CD8-positive, alpha-beta memory T cell (primary cell): ENCODE measurements at places on chromosomes 12 and 14.

- DNase-seq: no peak
Observed at GRCh38 chr12:108704527-108704926, 26.8 kb downstream of the CORO1C start.

GRCh38 chr14:60686865-60687264 is 37.3 kb downstream of the SIX4 start:
- no peak for DNase-seq

DNA sequence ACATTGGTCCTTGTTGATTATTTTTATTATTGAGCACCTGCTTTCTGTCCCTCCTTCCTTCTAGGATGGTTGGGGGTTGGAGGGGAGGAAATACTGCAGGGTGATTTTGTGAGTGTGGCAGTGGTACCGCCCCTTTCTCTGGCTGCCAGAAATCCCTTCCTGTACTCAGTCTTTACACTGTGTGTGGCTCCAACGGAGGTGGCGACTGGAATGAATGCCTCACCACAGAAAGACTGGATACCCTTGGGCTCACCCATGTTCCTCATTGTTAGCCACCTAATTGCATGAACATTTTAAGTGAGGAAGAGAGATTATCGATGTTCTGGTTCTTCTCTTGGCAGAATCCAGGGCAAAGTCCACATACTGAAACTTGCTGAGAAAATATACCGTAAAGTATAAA is 272.0 kb upstream of the E2F7 start:
- no peak for DNase-seq

DNA sequence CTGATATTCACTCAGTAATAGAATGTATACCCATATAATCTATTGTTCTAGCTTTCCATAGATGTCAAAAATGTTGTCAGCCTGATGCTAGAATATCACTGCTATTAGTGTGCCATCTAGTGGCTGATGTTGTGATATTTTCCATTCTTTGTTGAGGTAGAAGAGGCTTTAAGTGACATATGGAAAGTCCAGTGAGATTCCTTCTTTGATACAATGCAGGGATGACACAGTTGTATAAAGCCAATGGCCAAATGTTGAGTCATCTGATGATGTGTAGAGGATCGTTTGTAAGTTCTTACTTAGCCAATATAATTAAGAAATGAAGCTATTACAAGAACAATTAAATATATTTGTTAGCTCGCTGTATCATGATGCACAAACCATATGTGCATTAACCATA is 58.1 kb upstream of the PCED1B start:
- peak; percentile 30 for DNase-seq

DNA sequence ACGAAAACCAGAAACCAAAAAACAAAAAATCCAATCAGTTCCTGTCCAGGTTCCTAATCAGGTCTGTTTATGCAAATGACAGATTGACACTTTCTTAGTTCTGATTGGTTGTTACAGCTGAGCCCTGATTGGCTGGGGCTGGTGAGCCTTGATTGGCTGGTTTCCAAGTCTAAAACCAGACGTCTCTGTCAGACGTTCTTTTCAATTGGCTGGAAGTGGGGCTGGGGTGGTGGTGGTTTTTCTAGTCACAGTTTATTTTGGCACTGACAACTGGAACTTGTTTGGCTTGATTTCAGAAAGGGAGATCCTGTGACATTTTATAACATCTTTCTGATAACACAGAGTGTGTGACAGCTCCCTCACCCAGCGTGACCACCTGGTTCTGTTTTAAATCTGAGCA is 36.1 kb upstream of the PRICKLE1 start:
- DNase-seq: no peak

DNA sequence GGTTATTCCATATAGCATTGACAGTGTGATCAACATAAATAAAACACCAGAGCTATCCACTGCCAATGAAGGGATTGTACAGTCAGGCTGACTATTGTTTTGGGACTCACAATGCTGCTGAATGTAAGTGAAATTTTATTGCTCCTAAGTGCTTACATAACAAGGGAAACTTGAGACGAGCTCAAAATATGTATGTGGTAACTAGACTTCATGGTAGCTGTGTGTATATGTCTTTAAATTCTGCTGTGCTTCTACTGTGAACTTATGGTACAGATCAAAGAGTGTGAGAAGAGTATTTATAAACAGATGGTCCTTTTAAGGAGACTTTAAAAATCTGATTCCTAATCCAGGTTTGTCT is 6.9 kb downstream of the FLRT2 start:
- DNase-seq: no peak

DNA sequence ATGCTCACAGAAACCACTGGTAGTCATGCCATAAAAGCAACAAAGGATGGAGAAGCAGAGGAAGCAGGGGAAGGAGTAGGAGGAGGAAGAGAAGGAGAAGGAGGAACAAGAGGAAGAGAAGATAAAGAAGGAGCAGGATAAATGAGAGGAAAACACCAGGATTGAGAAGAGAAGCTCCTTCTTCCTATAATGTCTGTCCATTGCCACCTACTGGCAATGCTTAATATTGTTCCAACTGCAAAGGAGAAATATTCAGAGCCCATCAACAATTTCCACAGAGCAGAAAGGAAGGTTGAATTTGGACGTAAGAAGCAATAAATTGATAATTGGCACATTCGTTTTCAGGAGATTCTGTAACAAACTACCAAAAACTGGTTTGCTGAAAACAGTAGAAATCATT is 898.4 kb downstream of the SLC16A7 start:
- no peak for DNase-seq

DNA sequence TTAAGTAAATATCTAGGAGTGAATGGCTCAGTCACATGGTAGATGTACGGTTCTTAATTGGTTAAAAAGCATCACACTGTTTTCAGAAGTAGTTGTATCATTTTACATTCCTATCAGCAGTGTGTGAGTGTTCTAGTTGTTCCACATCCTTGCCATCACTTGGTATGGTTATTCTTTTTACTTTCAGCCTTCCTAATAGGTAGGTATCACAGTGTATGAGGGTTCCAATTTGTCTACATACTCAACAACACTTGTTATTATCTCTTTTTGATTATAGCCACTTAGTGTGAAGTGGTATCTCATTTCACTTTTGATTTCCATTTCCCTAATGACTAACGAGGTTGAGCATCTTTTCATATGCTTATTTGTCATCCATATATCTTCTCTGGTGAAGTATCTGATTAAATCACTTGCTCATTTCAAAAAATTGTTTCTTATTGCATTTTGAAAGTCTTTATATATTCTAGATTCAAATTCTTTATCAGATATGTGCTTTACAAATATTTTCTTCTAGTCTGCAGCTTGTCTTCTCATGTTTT is 3.5 kb upstream of the SPRYD3 start:
- no peak for DNase-seq

- DNase-seq: no peak
Observed at GRCh38 chr14:28653521-28653920, 113.1 kb upstream of the FOXG1 start.
